ENCODE measurements at places on chromosomes 16 and 17.

DNA sequence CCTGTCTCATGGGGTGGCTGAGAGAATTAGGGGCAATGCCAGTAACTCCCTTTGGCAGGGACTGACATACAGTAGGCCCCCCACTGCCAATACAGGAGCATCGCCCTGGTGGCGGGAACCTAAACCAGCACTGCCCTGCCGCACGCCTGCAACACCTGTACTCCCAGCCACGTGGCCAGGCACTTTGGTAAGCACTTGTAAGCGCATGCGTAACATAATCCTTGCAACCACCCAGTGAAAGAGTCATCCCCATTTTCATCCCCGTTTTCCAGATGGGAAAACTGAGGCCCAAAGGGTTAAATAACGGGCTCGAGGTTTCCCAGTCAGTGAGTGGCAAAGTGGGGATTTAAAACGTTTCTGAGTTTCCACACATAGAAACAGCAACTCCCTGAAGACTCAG is 17.5 kb downstream of the SCN4A start:
- DNase-seq: no peak

- DNase-seq: no peak
These were observed 361.0 kb upstream of the PMFBP1 start for GRCh38 chr16:72532906-72533410.

DNA sequence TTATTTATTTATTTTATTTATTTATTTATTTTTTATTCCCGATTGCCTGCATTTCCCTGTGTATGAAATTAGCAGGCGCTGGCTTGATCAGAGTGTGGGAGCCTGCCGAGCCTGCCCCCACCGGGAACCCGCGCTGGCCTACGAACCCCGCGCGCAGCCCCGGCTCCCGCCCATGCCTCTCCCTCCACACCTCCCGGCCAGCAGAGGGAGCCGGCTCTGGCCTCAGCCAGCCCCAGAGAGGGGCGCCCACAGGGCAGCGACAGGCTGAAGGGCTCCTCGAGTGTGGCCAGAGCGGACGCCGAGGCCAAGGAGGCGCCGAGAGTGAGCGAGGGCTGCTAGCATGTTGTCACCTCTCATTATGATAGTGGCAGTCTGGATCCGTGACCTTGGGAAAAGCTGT is 13.0 kb upstream of the RBL2 start:
- no peak for DNase-seq

GRCh38 chr17:17144061-17144460 is 62.1 kb downstream of the PLD6 start:
- no peak for DNase-seq

DNA sequence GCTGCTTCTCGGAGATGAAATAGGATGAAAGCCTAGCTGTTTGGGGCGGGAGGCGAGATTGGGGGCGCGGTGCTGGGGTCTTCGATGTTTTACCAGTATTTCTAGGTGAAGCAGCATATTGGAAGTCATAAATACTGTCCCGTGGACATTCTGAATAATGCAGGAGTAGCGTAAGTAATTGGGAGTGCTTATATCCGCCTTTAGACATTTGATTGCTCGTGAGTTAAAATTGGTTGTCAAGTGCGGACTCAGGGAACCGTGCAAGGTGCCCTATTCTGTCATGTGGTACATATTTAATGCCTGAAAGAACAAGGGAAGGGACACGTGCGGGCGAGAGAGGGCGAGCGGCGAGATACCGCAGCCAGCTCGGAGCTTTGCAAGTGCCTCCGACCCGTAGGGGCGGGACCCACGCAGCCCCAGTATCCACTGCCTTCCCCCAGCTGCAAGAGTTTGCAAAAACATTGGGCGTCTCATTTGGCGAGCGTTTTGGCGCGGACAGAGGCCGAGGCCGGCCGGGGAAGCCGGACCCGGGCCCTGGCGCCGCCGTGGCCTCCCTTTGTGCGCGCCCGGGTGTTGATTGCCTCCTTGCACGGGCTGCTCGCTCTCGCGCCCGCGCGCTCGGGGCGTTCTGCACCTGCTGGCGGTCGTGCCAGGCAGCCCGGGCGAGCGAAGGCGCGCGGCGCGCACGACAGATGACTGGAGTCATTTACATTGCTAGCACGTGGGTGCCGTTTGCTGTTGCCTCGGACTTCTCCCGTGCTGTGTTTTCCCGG is 849.8 kb upstream of the RBFOX1 start:
- DNase-seq: no peak

GRCh38 chr17:13333661-13334060 is 268.1 kb downstream of the HS3ST3A1 start:
- no peak for DNase-seq

GRCh38 chr16:12171706-12172105 is 195.2 kb downstream of the SNX29 start:
- DNase-seq: no peak

GRCh38 chr16:69799611-69800031 is 37.5 kb downstream of the WWP2 start:
- no peak for DNase-seq

GRCh38 chr16:66275775-66276428 is 90.6 kb upstream of the CDH5 start:
- DNase-seq: no peak

GRCh38 chr16:56389554-56389953 is 35.8 kb downstream of the AMFR start:
- no peak for DNase-seq

Measured in GM12878 (cell line).